ENCODE measurements at places on chromosomes 12 and 14.

DNA sequence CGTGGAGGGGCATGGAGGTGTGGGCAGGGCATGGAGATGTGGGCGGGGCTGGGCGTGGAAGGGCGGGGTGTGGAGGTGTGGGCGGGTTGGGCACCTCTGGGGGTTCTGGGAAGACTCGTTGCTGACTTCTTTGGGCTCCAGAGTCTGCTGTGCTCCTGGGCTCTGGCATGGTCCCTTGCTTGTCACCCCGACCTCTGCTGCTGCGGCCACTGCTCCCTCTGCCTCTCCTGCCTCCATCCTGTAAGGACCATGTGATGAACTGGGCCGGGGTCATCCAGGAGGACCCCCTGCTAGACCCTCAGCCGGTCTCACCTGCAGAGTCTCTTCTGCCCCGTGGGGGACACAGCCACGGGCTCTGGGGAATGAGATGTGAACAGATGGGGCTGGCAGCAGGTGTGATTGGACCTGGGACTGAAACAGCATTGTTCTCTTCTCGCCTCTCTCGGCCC, 15.3 kb downstream of the NOC4L start:
- DNase-seq: no peak

DNA sequence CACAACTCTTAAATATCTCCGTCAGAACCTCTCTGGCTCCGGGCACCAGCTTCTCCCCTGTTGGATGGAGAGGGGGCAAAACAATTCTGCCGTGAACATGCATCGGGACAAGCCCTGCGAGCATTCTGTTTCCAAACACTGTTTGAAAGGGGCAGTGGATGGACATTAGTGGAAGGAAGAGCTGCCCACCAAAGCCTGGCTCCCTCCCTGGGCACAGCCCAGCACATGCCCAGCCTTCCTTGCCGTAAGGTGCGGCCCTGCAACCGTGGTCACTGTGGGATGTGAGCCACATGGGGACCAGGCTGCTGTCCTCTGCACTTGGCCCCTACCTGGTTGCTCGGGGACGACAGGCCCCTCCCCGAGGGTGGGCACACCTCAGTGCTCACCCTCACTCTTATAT, 54.0 kb downstream of the TRAFD1 start:
- no peak for DNase-seq

- DNase-seq: no peak
Observed at GRCh38 chr12:120843472-120843871, 60.7 kb downstream of the SPPL3 start.

DNA sequence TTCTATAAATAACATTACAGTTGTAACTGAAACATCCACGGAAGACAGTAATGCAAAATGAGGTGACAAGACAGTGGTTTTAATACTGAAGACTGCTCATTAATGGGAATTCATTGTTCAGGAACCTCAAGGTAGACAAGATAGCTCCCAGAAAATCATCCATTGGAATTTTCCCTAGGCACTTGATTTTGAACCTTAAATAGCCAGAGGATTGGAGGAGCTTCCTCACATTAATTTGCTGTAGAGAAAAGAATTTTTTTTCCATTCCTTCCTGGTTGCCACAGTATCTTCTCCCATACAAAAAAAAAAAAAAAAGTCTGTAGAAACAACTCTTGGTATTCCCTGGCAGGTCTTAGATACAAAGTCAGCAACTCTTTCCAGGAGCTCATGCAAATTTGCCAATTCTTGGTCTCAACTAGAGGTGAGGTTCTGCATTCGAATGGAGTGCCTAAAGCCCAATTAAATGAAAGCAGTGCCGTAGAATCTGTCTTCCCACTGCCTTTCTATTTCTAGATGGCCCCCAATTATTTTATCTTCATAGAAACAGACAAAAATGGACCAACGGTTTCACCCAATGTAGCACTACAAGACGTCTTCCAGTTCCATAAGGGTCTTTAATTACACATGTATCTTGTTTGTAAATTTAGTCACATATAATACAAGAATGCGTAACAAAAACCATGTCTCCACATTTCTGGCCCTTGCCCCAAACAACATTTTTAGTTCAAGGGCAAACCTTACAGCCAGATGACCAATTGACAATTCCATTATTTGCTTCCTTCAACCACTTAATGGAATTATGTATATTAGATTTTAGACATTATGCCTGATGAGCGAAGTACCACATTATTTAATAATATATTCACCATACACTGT, 13.5 kb downstream of the SLC38A2 start:
- no peak for DNase-seq

DNA sequence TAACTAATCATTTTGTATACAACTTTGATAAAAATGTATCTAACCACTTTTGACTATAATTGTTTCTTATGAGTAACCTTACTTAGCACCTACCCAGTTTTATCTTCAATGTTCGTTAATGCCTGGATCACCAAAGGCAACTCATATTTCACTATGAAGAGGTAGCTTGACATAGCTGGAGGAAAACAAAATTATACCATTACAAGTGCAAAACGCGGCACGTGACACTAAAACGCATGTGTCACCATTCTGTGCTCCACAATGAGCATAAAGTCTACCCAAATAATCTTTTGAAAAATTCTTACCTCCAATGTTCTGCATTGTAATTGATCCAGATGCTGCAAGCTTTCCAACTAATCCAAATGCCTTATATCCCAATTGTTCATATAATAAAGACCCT, 5.8 kb downstream of the SLC38A2 start:
- no peak for DNase-seq

GRCh38 chr12:49010092-49010668, 8.4 kb downstream of the PRKAG1 start:
- no peak for DNase-seq

GRCh38 chr14:50381008-50381407, 15.7 kb downstream of the CDKL1 start:
- DNase-seq: no peak

GRCh38 chr12:89370850-89371249, 18.5 kb upstream of the DUSP6 start:
- DNase-seq: no peak

DNA sequence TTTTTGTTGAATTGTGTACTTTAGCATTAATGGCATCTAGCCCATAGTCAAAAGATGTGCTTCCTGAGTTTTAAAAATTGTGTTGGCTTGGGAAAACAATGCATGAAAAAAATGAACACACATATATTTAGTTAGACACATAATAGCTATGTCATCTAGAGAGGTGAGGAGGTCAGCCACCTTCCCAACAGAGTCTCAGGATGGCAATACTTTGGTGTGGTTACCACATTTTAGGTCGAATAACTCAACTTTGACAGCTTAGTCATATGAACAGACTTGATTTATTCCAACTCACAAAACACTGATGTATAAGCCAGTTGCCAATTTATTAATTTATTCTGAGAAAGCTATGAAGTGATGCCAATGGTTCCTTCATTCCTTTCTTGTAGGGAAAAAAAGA, 114.0 kb downstream of the ETNK1 start:
- DNase-seq: no peak

DNA sequence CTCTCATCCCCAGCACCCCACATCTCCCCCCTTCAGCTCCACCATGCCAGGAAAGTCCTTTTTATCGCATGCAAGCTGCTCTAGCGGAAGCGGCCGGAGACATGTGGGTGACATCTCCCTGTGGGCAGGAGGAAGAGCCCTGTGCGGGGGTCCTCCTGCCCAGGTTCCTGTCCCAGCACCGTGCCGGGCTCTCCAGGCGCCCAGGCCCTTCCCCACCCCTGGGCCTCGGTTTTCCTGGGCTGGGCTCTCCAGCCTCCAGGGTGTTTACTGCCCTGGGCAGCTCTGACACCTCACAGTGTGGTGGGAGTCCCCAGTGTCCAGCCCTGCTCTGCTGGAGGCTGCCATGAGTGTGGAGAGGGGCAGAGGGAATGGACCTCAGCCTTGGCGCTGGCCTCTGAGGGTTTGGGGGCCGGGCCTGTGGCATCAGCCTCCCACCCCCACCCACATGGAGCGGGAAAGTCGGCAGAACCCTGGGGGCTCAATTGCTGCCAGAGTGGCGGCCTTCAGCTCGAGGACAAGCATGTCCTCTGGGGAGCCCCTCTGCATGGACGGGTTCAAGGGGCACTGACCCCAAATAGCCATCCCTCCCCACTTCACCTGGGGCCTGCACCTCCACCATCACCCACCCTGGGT, 16.9 kb downstream of the ASPG start:
- DNase-seq: no peak

GRCh38 chr14:54309615-54310014, 87.2 kb upstream of the CDKN3 start:
- no peak for DNase-seq

DNA sequence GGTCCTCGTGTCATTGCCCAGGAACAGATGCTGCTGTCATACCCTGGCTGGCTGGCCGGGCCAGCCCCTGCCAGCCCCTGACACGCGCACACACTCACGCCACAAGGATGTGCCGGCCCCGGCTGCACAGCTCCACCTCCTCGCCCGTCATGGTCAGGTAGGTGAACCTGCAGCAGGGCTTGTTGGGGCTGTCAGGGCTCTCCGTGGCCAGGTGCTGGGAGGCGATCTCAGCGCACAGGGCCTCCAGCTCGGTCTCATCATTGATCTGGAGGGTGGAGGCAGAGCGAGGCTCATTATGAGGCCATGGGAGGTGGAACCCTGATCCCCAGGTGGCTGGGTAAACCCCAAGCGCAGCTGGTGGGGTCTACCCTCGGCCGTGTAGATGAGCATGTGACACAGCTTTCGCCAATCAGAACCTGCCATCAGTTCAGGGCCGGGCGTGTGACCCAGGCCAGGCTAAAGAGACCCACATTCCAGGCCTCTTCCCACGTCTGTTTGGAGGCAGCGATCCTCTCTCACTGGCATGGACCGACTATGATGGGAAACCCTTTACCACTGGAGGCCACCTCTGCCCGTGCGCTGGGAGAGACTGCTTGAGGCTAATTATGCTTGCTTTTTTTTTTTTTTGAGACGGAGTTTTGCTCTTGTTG, 38.8 kb downstream of the TRAFD1 start:
- no peak for DNase-seq

- DNase-seq: no peak
Observed at GRCh38 chr12:97968641-97969197, 506.1 kb downstream of the RMST start.

GRCh38 chr14:95758331-95758730, 44.4 kb upstream of the TCL1A start:
- DNase-seq: no peak

DNA sequence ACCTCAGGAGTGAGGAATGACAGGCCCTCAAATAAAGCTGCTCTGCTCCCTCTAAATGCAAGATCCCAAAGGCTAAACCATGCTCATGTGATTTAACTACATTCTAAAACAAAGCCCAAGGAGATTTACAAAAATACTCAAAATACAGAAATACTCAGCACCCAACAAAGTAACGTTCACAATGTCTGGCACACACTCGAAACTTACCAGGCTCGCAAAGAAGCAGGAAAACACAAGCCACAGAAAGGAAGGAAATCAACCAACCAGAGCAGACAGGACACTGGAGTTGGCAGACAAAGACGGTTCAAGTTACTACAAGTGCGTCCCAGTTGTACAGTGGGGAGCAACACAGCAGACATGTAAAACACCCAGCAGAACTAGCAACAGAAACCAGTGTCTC, 33.4 kb downstream of the STX2 start:
- DNase-seq: no peak

GRCh38 chr12:4116251-4117111, 157.1 kb upstream of the CCND2 start:
- no peak for DNase-seq

DNA sequence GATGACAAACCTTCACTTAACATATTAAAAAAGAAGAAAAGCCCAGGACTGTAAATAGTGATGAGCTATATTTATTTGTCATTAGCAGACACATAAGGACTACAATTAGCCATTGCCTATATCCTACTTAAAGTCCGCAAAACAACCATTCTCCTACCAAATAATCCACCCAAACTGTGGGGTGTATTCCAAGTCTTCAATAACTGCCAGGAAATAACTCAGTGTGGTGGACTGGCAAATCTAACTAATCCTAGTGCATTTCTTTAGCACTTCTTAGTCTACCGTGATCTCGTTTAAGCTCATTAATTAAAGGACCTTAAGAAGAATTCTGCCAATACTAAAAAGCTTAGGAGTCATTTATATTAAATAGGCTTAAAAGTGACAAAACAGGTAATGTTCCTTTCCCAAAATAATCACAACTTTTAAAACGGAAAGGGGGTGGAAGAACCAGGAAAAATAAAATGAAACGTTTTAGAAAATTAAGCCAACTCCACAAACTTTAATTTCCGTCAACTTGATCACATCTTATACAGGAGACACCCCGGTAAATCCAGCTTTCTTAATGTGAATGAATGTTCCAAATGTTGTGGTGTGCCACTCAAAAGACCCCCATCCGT, 1.8 kb downstream of the NOVA1 start:
- DNase-seq: no peak

- no peak for DNase-seq
Observed at GRCh38 chr14:68550338-68550715, 242.5 kb downstream of the ZFP36L1 start.

DNA sequence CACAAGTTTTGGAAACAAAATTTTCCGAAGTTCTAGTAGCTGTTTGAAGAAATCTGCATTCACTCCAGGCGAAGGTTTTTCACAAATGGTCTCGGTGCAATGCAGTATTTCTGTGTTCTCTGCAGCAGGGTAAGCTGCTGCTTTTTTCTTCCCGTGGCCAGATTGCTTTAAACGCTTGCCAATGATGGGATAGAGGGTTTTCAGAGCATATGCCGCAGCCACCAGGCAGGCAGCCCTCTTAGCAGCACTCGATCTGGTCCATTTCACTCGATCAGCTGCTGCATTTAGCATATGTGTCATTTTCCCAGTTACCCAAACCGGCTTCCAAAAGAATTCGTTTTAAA, 315 bp downstream of the ABCD2 start:
- no peak for DNase-seq

DNA sequence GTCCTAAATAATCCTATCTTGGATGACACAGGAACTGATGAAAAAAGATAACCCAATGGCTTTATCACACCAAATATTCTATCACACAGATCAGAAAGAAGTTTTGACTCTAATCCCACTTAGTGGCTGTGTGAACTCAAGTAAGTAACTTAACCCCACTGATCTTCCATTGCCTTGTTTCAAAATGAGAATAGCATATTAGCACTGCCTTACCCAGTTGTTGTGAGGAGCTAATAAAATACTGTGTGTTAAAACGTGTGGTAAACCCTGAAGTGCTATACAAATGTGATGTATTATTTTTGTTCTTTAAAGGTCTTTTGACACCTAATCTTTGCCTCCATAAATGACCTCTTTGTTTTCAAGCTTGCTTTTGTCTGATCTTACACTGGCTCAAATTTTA, 60.9 kb upstream of the ARID2 start:
- DNase-seq: no peak

DNA sequence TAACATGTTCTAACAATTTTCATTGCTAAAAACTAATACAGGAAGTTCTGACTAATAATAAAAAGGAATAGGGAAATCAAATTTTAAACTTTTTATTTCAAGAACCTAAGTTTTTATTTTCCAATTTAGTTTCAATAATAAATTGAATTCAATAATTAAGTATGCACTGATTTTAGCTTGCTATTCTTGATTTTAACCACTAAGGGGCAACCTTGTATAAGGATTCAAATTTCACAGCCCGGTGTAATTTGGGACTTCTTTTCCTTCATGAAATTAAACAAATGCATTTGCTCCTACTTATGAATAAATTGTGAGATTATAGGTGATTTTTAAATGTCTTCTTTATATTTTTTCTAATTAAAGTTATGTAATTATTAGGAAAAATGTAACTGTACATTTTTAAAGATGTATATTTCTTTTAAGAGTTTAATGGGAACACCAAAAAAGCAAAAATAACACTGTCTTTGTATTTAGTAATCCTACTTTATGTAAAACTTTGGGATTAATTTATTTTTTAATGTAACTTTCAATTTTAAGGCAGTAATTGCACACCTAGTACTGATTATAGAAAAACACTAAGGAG, 241.4 kb upstream of the PDZRN4 start:
- DNase-seq: no peak

- no peak for DNase-seq
Observed at GRCh38 chr12:105235732-105236476, at the start of gene APPL2. TSS of gene APPL2 (minus strand) at chr12:105236174. CDS start at chr12:105236012, 162 bp downstream.
